ENCODE measurements at places on chromosomes 1 and 21.

- DNase-seq: no peak
Observed at GRCh38 chr1:224621813-224622682, 5.9 kb downstream of the CNIH3 start.

DNA sequence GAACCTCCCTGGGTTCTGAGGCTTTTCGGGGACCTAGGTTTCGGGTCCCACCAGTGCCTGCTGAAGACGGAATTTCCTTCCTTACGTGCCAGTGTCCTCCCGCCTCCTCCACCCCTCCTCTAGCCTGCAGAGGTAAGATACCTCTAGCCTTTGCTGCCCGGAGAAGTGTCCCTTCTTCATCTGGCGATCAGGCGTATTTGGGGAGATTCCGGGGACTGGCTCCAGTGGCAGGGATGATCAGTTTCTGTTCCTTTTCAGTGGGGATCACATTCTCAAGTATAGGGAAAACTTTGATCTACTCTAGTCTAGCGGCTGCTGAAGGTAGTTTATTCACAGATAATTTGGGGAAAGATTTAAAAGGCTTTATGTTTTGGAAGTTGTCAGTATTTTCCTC is 674 bp downstream of the CEP350 start:
- DNase-seq: no peak

DNA sequence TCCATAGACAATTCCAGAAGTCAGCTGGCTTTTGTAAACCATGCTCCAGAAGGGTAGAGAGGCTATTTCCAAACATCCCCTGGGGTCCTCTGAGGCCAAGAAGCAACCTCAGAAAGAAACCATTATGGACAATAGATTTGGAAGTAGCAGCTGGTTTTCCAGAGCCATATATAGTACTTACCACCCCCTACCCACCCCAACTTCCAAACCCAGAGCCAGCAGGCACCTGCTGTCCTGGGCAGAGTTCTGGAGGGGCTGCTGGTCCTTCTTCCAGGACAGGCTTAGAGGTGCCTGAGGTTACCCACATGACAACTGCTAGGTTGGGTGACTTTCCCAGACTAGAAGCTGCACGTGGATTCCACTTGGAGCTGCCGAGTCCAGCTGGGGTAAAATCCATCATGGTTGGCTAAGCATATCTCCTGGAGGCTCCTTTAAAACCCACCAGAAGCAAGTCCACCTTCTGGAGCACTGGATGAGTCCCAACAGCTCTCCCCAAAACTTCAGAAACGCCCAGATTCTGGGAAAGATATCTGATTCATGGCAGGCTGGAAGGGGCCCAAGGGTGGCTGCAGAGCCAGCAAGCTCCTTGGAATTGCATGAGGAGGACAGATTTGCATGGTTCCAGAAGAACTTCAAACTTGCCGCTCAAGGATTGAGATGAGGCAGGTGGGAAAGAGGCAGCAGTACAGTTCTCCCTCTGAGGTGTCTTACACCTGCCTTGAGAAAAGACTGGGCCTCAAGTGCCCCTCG is 5.8 kb downstream of the MYCL start:
- peak; percentile 36 for DNase-seq

DNA sequence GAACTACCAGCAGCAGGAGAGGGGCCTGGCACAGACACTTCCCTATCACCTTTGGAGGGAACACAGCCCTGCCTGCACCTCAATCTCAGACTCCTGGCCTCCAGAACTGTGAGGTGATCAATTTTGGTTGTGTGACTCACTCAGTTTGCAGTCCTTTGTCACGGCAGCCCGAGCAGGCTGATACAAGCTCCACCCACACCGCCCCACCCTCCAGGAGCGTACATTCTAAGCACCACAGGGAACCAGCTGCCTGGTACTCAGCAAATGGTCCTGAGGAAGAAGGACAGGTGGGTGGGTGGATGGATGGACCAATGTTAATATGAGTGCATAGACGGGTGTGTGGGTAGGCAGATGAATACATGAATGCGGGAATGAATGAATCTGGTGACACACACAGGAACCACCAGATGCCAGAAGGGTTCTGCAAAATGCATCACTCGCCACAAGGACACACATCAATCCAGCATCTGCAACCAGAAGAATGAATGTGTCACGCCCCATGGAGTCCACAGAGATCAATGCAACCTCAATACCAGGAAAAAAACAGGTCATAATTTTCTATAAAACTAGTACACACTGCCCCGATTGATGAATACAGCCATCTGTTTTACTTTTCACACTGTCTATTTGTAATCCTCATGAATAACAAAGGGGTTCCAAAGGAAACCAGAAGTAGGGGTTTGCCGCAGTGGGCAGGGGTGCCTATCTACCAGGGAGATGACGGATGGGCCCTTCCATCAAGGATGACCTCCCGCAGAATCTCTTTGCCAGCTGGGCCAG is 284.5 kb downstream of the NPHP4 start:
- no peak for DNase-seq

GRCh38 chr1:112358061-112358770 is 37.8 kb upstream of the CTTNBP2NL start:
- DNase-seq: peak; percentile 30

DNA sequence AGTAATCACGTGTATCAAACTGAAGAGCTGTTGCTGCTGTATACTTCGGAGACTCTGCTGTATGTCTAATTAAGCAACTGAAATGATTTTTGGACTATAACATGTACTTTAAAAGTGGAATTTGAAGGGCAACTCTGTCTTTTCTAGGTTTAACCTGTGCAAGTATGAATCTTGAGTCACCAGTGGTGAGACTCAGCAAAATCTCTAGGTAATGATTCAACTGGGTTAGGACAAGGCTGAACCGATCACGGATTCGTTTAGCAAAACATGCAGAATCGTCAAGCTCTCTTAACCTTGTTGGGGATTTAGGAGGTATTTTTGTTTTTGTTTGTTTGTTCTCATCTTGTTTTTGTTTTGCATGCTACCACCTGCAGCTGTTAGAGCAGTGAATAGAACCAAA is 149.6 kb downstream of the CYYR1 start:
- DNase-seq: no peak

DNA sequence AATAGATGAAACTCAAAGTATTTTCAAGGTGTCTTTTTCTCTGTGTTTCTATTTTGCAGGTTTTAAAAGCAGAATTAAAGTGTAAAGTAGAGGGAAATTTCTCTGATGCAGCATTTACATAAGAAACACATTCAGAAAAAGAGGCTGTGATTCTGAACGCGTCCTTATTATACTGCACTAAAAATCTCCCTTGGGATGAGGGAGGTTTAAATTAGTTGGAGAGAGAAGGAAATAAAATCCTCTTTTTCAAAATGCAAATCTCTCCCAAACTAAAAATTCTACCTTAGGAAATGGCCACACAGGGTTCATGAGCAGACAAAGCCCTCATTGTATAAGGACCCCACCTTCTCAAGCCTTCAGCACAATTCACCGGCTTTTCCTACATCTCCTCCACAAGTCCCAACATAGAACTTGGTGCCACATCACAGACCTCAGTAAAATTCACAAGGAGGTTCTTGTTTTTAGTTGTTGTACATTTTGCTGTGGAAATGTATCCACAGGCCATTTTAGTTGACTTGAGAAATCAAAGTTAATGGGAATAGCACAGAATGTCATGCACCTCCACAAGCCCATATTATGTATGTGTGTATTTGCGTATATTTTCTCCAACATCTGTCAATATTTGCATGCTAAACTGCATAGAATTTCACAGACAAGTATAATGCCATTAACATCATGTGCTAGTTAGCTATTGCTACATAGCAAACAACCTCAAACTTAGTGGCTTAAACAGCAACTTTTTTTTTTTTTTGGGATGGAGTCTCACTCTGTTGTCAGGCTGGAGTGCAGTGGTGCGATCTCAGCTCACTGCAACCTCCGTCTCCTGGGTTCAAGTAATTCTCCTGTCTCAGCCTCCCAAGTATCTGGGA is 59.8 kb downstream of the MAB21L3 start:
- DNase-seq: no peak

- DNase-seq: no peak
Observed at GRCh38 chr21:21955204-21955603, 957.0 kb downstream of the NCAM2 start.

DNA sequence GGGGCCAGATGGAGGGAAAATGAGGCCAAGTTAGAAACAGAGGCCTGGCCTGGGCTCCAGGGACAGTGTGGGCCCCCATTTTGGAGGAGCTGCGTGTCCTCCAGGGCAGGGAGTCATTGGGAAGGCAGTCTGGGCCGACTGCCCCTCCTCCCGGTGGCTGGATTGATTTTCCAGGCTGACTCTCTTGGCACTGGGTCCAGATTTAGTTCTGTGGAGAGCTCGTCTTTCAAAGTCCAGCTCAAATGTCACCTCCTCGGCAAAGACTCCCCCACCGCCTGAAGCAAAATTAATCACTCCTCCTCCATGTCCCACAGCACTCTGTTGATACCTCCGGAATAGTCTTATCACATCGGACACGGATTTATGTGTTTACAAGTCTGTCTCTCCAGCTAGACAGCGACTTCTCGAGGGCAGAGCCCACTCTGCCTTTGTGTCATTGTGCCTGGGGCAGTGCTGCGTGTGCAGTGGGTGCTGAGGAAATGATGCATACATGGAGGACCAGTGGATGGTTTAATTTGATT is 175.1 kb downstream of the CAMTA1 start:
- peak; percentile 72 for DNase-seq

GRCh38 chr21:20272791-20273362 is 725.3 kb upstream of the NCAM2 start:
- no peak for DNase-seq

GRCh38 chr21:17699524-17700189 is 87.0 kb upstream of the BTG3 start:
- DNase-seq: no peak

DNA sequence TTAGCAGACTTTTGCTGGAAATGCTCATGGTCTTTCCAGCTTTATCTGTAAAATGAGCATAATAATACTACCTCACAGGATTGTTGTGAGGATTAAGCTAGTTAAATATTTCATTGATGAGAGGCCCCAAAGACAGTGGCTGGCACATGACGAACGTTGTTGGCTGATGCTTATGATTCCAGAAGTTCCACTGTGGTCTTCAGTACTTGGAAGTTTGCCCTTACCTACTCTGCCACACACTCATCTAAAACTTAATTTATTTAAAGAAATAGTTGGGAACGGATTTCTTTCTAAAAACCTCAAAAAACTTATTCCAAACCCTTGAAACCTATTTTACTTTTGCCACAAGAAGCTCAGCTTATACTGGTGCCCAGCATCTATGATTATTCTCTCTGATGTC is 170.7 kb downstream of the DHRS3 start:
- peak; percentile 76 for DNase-seq

DNA sequence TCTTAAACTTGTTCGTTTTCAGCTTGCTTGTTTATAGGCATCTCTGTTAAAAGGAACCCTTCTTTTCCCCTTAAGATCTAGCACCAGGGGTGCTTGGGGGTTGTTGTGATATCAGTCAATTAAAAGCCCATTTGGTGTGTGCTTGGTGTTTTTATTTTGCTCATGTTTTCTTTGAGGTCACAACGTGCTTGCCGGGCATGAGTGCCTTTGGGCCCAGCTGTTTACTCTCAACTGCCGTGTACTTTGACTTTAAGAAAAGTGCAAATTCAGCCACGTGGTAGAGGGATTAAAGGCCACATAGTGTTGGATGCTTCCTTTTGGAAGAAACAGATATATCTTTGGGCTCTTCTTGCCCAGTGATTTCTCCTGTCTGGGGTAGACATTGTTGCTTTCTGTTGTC is 10.5 kb downstream of the ARID1A start:
- peak; percentile 52 for DNase-seq

- DNase-seq: peak; percentile 85
Observed at GRCh38 chr1:108817016-108817415, 39.9 kb downstream of the AKNAD1 start.

GRCh38 chr1:191427593-191427992 is 730.7 kb upstream of the RGS18 start:
- no peak for DNase-seq

DNA sequence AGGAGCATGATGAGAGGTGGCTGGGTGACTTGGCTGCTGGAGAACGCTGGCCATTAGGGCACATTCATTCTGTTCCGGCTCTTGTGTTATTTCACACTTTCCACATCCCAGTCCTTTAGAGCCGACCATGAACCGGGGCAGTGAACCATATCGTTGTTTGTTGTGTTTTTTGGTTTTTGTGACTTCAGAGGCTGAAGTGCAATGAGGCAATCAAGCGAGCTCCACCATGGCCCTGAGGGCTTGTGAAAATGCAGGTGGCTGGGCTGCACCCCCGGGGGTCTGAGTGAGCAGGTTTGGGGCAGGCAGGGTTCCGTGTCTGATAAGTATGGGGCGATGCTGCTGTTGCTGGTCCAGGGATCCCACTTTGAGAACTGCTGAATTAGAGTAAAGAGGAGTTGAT is 23.7 kb downstream of the ABCG1 start:
- no peak for DNase-seq

DNA sequence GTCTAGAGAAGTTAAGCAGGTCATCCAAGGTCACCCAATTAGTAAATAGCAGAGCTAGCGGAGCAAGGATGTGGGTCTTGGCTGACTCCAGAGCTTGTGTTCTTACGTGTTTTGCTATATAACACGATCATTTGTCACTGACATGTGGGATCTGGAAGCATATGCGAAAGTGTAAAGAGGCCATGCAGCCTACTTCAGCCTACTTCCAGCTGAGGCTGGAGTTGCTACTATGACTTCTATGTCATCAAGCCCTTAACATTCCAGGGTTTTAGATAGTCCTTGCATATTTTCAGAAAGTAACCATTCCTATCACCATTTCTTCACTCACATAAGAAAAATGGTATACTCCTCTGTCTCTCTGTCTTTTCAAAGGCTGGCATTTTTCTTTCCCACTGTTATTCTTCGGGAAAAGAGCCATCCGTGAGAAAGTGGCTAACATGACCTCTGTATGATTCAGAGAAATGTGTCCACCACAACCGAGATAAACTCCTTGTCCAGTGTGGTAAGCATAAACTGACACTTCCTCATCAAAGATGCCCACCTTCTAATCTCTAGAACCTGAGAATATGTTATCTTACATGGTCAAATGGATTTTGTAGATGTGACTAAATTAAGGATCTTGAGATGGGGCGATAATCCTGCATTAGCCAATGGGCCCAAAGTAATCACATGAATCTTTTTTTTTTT is 24.0 kb upstream of the ABL2 start:
- DNase-seq: peak; percentile 33

DNA sequence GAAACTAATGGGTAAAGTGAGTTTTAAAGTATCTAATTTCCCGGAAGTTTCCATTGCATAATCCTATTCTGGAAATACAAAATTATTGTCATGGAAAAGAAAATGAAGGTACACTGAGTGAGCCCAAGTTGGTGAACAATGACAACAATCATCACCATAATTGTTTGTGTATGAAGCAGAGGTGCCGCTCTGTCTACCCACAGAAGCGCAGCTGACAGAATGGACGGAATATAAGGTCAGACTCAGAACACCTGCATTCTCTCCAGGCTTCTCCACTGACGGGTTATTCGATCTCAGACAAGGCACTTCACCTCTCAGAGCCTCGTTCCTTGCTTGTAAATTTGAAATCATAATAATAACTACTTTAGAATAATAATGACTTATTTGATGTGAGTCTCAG is 99.1 kb upstream of the NGF start:
- no peak for DNase-seq

DNA sequence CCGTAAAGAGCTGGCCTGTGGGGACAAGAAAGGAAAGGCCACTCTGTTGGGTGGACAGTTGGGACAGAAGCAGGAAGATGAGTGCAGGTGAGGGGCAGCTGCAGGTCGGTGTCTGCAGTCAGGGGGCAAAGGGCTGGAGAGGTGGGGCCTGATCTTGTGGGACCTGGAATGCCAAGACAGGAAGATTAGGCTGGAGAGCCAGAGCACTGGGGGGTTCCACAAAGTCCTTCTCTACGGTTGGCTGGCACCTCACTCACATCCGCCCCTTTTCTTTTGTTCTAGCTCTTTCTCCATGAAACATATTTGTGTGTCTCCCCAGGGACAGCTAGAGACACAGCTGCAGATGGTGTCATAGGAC is 404.1 kb downstream of the PTPRU start:
- no peak for DNase-seq
